ENCODE measurements at places on chromosomes 11 and 22.
A peak's percentile ranks its signal among the peaks of the same experiment; 100 is the strongest.

DNA sequence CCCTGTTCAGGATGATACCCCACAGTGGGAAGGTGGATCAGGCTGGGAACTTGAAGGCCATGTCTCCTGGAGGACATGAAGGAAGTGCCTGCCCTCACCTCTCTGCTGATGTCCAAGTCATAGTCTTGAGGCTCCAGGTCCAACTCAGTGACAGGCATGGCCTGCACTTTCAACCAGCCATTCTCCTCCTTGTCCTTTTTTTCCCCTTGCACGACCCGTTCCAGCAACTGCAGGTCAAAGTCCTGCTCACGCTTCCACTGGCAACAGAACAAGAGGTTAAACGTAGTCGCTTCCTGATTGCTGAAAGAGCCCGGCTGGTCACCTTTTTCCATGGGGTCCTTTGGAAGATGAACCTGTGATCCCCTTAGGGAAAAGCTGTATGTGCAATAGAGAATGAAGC lies 47.7 kb downstream of the C11orf58 start:
- DNase-seq = no peak

DNA sequence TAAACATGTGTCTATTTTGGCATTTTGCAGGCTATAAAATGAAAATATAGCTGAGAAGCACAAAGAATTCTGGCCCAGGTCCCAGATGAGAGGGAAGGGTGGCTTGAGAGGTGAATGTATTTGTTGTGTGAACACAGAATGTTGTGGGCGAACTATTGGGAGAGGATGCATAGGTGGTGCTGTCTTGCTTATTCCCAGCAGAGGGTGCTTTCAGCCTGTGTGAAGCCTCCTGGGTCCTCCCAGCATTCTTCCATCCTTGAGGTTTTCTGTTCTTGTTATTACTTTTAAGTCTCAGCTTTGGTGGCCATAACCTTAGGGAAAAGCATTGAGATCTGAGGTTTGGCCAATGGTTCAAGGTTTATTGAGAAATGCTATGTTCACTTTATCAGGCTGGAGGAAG lies 108.7 kb upstream of the SNX19 start:
- no peak for DNase-seq

GRCh38 chr22:44383064-44383575 lies 70.4 kb upstream of the SHISAL1 start:
- DNase-seq = no peak

- no peak for DNase-seq
These were observed 2.9 kb upstream of the ASCL2 start for GRCh38 chr11:2273311-2273710.

GRCh38 chr11:9719566-9720289 lies 55.9 kb downstream of the SWAP70 start:
- no peak for DNase-seq

DNA sequence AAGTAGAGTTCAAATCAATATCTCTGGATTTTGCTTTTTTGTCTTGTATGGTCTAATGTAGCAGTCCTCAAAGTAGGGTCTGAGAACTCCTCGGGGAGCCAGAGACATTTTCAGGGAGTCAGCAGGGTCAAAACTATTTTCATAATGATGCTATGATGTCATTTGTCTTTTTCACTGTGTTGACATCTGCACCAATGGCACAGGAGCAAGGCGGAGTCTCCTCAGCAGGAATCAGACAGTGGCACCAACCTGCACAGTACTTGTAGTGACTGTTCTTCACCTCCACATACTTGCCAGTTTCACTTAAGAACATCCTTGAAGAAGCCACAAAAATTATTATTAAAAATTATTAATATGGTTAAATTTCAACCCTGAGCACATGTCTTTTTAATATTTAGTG lies 14.9 kb upstream of the FXYD6 start:
- DNase-seq = no peak

DNA sequence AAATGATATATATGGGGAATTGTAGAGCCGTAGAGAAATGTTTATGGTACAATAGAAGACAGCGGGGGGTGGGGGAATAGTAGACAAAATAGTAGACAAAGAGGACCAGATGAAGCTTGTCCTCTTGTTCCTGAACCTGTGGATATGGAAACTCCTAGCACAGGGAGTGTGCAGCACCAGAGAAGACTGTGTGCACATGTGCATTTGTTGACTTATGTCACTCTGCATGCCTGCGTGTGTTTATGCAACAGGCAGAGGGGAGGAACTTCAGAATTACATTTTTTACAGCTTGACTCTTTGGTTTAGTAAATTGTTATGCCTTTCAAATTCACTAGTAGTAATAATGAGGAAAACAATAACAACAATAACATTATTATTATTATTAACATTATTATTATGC lies 36.0 kb downstream of the TENM4 start:
- no peak for DNase-seq

DNA sequence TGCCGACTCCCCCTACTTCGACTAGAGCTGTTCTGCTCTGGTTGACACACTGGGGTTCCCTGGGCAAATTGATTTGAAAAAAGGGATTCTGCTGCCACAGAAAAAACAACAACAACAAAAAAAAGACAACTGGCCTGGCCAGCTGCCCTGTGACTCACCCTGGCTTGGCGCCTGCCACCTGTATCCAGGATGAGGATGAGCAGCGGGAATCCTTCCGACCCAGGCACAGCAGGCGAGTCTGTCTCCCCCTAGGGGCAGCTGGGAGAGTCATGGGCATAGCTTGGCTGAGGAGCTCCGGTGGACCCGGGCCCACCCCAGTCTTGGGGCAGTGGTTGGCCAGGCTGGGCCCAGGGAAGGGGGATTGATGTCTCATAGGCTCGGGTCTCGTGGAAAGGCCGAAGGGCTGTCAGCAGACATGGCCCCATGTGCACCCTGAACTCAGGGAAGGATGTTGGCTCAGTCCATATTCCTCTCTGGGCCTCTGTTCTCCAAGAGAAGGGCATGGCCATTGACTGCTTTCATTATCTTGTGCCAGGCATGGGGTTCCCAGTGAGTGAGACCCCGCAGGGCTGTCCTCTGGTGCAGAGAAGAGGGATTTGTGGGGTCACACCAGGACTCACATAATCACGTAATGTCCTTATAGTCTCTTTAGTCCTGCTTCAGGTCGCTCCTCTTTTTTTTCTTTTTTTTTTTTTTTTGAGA lies 10.4 kb upstream of the SUN2 start:
- DNase-seq = no peak

- no peak for DNase-seq
These were observed 16.8 kb downstream of the APOL5 start for GRCh38 chr22:35734517-35734827.

- no peak for DNase-seq
These were observed 20.5 kb downstream of the PGM2L1 start for GRCh38 chr11:74377689-74378088.

- DNase-seq = no peak
These were observed 19.6 kb upstream of the TMEM123 start for GRCh38 chr11:102472127-102472526.

DNA sequence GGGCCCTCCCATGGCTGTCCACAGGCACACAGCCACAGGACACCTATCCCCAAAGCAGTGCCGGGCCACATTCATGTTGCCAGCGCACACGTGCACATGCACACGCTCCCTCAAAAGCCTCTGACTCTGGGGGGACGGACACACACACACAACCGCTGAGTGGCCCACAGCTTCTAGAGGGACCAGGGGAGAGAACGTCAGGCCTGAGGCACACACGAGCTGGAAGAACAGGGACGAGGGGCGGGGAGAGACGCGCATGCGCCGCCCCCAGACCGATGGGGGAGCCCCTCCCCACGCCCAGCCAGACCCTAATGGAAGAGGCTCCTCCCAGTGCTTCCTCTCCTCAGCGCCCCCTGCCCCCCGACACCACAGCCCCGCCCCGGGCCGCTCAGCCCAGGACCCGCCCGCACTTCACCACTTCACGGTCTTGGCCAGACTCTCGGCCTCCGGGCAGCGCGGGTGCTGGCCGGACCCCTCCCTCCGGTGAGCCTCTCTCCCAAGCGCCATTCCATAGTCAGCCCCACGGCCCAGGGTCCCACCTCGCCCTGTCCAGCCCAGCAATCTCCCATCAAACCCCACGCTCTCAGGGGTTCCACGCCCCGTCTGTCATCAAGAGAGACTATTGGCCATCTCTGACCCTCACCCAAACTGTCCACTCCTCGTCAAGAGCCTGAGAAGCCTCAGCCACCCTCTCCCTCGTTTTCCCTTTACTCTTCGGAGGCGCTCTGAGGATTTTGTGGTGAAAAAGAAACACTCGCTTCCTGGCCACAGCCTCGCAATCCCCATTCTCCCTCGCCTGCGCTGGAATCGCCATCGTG lies 11.7 kb downstream of the NRXN2 start:
- no peak for DNase-seq

- no peak for DNase-seq
These were observed 91.7 kb downstream of the WNT7B start for GRCh38 chr22:45885171-45885840.

DNA sequence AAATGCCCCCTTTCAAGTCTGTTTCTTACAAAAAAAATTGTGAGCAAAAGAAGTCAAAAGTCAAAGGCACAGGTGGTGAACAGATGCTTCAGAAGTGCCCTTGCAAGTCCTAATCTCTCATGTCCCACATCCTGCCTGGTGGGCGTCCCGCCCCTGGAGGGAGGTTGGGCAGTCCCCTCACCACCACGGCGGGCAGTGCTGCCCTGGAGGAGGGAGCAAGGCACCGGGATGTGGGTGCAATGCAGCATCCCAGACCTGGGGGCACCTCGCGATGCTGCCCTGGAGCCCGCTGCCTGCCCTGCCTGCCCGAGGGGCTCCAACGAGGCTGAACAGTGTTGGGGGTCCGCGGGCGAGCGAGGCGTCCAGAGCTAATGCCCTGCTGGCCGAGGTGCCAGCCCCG lies 15.9 kb downstream of the MRGPRG start:
- no peak for DNase-seq

DNA sequence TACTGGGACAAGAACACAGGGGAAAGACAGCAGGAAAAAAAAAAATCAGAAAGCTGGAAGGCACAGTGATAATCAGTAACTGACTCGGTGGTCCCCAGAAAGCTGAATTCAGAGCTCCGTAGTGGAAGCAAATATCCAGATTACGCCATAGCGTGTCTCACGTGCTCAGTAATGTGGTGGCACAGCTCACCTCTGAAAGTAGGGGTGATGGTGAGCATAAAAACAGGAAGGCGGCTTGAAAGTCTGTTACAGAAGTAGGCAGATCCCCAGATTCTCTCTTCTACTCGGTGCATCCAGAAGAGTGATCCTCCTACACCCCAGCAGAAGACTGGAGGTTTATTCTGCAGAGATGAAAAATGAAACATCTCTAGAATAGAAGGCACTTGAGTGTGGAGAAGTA lies 11.1 kb upstream of the OR8B3 start:
- DNase-seq = no peak

DNA sequence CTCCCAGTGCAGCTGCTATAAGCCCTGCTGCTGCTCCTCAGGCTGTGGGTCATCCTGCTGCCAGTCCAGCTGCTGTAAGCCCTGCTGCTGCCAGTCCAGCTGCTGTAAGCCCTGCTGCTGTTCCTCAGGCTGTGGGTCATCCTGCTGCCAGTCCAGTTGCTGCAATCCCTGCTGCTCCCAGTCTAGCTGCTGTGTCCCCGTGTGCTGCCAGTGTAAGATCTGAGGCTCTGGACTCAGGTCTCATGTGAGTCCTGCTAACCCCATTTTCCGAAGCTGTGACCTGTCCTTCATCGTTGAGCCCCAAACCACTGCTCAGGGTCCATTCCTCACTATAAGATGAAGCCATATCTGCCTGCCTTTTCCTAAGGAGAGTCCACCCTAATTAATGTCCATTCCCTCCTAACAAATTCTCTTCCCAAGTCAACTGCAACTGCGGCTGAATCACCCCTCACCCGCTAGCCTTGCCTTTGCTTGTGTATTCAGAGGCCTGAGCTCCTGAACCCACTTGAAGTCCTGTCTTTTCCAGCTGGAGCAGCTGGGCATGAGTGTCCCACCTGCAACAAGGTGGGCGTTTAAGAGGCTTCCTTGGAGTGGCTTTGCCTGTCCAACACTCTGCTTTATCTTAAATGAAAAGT lies 626 bp downstream of the KRTAP5-7 start:
- no peak for DNase-seq

GRCh38 chr11:130040281-130040940 lies 29.3 kb upstream of the APLP2 start:
- DNase-seq = no peak

- DNase-seq = no peak
These were observed 6.7 kb downstream of the CAPN5 start for GRCh38 chr11:77073328-77074001.

- DNase-seq = peak; percentile 12
These were observed 21.7 kb downstream of the TMPRSS13 start for GRCh38 chr11:117907276-117908108.

DNA sequence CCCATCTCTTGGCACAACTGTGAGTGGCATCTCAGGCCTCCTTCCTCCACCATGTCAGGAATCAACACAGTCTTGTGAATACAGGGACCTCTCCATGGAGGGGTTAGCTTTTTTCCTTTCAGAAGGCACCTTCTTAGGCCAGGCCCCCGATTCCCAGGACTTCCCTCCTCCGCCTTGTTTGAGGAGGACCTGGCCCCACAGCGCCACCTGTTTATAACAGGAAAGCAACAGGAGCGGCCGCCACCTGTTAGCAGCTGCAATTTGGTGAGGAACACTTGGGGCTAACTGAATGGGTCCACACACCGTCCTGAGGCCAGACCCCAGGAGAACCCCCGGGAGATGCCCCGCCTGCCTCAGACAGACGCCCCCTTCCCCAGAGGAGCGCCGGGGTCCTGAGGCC lies 3.8 kb upstream of the PKP3 start:
- no peak for DNase-seq

- DNase-seq = no peak
These were observed 114.2 kb upstream of the SEZ6L start for GRCh38 chr22:26054841-26055605.

All from activated naive CD4-positive, alpha-beta T cell (primary cell).